ENCODE measurements at places on chromosomes 13 and 19.
A peak's percentile ranks its signal among the peaks of the same experiment; 100 is the strongest.

DNA sequence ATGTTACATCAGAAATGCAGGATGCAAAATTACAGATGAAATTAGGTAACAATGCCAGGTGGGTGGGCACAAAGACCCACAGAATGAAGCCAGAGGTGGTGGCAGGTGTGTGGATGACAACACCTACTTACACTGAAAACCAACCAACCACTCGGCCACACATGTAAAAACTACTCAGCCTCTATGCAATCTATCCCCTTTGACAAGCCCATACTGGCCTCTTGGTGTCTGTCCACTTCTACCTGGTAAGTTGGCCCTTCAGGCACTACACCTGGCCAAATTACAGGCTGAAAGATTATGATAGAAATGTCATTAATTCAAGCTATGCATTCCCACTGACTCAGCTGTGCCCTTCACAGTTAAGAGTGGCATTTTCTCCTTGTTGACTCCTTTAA lies 50.0 kb downstream of the BRD4 start:
- DNase-seq, result no peak

DNA sequence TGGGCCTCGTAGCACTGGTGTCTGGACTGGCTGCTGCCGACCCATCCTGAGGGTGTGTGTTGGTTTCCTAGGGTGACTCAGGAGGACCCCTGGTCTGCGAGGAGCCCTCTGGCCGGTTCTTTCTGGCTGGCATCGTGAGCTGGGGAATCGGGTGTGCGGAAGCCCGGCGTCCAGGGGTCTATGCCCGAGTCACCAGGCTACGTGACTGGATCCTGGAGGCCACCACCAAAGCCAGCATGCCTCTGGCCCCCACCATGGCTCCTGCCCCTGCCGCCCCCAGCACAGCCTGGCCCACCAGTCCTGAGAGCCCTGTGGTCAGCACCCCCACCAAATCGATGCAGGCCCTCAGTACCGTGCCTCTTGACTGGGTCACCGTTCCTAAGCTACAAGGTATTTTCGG lies 13.8 kb downstream of the TIMM13 start:
- DNase-seq, result no peak

DNA sequence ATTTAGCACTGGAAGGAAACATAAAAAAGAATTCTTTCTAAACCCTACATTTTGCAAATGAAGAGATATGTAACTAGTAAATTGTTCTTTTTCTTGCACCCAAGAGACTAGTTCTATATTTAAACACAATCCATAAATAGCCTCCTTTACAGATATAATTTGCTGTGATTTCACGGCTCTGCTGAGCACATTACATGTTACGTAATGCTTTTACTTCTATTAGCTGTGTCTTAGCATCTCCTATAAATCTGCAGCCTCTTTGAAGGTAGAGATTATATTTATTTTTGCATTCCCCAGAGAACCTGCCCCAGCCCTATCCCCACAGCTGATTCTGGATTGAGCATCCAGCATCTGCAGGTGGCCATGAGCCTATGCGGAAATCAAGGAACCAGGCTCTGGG lies 32.2 kb downstream of the LACC1 start:
- DNase-seq, result peak; percentile 52

DNA sequence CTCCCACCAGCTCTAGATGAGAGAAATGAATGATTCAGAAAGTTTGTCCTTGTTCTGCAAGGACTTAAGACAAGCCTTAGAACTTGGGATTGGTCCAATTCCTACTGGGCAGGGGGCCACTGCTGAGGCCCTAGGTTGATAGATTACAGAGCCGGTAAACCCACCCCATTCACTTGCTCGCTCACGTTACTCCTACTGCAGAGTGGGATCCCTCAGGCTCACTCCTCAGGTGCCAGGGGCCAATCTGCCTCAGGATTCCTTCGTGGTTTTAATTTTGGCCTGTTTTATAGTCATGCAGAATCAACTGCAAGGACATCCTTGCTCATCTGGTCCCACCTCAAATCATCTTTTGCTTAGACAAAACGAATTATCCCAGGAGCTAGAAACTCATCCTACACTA lies 59.0 kb downstream of the SERP2 start:
- no peak for DNase-seq

DNA sequence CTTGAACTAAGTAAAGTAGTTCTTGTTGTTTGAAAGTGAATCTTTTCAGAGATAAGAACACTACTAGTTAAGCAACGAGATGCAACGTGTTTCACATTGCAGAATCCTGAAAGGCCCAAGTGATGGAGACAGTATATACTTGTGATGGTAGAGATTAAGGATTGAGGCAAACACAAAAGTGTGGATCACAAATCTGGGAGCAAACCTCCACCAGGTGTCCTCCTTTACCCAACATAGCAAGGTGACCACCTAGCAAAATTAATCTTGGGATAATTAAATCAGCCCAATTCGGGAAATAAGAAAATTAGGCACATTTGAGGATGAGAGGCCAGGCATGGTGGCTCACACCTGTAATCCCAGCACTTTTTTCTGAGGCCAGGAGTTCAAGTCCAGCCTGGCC lies 563.9 kb downstream of the DACH1 start:
- DNase-seq, result no peak

DNA sequence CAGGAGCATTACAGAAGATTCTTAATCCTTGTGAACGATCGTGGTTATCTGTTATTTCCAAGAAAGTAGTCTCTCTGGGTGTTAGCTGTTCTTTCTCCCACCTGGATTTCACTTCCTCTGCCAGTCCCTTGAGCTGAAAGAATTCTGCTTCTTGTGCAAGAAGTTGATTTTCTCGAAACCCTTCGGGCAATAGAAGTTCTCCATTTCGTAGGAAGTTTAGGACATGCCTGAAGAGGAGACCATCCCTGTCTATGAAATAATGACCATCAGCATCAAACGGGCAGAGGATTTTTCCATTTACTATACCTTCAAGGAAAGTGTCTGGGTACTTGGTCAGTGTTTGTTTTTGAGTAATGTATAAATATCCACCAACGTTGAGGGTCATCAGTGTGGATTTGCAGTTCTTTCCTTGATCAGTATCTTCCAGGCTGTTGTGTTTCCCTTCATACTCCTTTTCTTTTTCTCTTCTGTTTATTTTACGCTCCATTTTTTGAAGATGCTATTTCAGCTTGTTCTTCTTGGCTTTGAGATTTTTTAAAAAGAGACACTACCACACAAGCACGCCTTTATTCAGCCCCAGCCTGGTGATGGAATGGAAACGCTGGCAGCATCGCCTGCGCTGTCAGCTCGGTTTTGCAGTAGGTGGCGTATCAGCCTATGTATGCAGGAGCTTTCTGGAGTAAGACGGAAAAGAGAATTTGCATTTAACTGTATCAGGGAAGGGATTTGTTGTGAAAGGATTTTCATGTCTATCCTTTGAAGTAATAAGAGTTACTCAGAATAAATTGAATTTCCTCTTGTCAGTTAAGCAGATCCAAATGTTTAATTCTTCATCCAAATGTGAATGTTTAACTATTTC lies 6.5 kb downstream of the KCTD4 start:
- DNase-seq, result peak; percentile 92

DNA sequence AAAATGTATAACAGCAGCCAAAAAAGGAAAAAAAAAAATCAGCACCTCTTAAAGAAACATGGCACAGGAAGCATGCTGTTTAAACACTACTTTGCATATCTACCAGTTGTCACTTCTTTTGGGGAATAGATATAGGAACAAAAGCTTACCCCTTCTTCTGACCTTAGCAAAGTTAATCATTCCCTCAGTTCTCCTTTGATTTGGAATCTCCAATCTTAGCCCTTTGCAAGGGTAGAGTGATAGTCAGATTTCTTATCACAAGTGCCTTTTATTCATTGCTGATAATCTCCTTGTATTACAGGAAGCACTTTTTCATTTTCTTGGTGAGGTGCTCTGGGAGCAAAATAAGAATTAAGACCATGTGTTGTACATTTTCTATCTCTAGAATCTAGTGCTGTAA lies 1327.6 kb downstream of the OLFM4 start:
- DNase-seq, result no peak

DNA sequence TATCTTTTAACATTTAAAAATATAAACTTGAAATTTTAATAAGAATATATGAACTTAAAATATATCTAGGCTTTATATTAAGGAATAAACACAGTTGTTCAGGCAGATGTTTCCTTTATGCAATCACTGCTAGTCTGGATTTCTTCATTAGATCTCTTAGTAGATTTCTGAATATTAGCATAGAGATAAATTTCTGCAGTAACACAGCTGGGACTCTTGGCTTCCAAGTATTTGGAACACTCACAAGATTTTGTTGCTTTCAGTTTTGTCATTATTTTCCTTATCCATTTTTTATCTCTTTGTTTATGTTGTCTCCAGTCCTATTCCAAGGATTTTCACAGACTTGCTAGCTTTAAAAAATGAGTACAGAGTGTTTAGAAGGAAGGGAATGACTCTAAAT lies 857.1 kb downstream of the GPC5 start:
- no peak for DNase-seq

DNA sequence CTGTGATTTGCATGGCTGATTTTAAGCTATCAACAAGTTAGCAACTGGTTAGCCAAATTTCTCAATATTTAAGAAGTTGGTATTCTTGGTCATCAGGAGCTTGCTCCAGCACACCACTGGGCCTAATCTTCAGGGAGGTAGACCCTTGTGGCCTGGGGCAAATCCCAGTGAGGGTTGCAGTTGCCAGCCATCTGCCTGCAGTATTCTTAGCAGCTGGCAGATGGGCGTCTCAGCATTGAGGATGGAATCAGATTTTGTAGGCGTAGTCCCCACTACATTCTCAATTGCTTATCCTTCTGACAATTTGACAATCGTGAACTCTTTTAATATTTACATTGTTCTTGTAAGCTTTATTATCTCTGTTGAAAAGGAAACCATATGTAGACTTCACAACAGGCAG lies 1266.2 kb downstream of the SLITRK5 start:
- DNase-seq, result no peak

- no peak for DNase-seq
Observed at GRCh38 chr13:97702614-97703013, 250.9 kb upstream of the IPO5 start.

- DNase-seq, result no peak
Observed at GRCh38 chr13:51298812-51299211, 40.7 kb upstream of the SERPINE3 start.

DNA sequence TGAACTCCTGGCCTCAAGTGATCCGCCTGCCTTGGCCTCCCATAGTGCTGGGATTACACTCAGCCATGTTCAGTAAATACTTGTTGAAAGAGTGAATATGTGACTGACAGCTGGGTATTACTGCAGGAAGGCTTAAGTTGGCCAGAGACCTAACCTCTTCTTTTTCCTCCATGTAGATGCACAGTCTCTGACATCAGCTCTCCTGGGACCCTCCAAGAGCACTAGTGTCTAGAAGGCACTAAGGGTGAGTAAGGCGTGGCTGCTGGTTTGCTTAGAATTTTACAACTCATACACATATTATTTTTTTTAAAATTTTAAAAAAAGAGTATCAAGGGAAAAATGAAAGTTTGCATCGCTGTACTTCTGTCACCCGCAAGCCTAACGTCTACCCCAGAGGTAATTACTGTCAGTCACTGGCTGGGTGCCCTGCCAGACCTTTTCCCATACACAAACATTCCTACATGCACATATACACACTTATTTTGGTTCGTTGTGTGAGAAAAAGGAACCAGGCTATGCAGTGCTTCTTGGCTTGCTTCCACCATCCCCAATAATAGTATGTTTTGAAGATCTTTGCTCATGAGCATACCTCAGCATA lies 122.0 kb downstream of the SIPA1L3 start:
- DNase-seq, result no peak

GRCh38 chr13:98564204-98564603 lies 12.7 kb downstream of the STK24 start:
- DNase-seq, result no peak

DNA sequence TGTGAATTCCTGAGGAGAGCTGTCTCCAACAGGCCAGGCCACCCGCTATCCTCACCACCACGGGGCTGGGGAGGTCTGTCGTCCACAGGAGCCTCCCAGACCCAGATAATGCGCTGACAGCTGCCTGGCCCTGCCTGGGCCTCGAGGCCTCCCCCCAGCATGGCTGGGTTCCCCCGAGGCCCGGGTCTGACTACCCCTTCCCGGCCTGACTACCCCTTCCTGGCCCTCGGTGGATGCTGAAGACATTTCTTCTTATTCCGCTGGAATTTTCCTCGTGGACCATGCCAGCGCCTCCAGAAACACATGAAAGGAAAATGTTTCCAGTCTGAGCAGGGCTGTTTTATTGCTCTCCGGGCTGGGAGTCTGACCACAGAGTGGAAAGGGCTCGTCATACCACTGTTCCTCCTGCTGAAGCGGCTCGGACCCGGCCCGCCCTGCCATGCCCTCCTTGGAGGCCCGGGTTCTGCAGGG lies 16.8 kb upstream of the COMP start:
- DNase-seq, result no peak

- DNase-seq, result no peak
Observed at GRCh38 chr19:18742838-18743783, 48.0 kb downstream of the COMP start.

DNA sequence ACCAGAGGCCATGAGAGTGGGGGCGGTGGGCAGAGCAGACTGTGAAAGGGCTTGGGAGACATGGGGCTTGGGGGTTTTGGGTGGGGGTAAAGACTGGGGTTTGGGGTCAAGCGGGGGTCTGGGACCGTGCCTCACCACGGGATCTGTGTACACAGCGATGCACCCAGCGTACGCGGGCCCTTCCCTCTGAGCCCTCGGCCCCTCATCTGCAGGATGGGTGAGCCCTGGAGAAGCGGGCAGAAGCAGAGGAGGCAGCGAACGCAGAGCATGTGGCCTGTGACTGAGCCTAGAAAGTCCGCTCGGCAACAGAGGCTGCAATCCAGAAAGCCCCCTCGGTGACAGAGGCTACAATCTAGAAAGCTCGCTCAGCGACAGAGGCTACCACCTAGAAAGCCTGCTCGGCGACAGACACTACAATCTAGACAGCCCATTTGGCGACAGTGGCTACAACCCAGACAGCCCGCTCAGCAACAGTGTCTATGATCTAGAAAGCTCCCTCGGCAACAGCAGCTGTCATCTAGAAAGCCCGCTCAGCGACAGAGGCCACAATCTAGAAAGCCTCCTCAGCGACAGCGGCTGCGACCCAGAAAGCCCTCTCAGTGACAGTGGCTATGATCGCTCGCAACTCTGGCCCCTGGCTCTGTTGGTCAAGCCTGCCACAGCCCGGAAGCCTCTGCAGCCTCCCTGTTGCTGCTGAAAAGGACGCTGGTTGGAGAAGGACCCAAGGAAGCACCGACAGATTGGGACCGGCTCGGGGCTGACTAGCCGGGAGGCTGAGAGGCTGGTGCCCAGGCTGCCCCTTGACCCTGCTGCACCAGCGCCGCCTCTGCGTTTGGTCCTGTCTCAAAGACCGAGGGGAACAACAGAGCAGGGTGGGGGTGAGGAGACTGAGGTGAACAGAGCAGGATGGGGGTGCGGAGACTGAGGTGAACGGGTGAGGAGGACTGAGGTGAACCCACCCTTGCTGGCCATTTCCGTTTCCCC lies 68.6 kb downstream of the SPACA7 start:
- no peak for DNase-seq

Data from putamen (tissue), 1 donor.